Epithelial cell of prostate (primary cell): ENCODE measurements at places on chromosomes 2 and 18.

DNA sequence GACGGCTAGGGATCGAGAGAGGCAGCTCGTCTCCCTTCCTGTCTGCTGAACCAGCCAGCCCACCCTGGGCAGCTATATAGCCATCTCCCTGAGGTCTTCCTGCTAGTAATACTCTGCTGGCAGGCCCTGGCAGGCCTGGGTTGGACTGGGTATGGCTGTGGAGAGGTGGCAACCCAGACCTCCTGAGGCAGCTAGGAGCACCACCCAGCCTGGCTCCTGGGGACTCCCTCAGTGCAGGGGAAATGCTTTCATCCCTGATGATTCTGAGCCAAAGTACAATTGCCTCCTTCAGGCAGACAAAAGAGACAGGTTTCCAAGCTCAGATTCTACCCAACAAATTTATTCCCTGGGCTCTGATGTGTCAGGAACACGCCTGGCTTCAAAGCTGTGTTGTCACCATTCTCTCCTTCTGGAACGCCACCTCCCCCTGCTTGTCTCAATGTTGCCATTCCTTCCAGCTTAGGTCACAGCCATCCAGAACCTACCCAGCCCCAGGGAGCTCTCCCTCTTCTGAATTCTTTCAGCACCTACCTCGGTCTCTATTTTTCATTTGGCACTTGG, 4.7 kb upstream of the DNAJB2 start:
- peak; percentile 78 for DNase-seq

DNA sequence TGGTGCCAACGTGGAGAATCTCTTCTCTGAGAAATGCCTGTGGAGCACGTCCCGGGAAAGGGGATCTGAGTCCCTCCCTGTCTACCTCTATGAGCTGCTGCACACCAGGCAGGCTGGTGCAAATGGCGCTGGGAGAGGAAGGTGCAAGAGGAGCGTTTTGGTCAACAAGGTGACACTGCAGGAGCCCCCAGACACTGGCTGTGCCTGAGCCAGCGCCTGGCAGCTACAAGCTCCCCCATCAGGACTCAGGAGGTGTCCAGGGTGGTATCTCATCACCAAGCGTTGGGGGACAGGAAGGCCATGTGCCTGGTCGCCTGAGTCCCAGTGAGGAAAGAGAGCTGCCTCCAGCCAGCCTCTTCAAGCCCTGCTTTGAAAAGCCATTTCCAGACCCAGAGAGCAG, 173.4 kb downstream of the TNS1 start:
- DNase-seq, result no peak

DNA sequence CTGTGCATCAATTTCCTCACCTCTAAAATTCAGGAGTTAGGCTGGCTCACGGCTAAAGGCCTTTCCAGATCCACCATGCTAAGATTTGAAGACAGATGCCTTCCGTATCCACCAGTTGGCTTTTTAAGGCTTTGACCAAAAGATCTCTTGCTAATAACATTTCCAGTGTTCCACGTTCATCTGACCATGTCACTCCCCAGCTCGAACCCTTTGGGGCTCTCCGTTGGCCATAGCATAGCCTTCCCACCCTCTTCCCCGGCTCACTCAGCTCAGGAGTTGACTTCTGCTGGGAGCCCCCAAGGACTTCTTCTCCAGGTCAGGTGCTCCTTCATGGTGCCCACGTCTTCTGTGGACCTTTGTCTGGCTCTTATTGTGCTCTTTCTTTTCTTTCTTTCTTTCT, 53.3 kb downstream of the MYCN start:
- no peak for DNase-seq

GRCh38 chr2:185475914-185476313, 262.7 kb upstream of the FSIP2 start:
- DNase-seq, result no peak

GRCh38 chr2:120783969-120784372, 48.3 kb downstream of the GLI2 start:
- no peak for DNase-seq

DNA sequence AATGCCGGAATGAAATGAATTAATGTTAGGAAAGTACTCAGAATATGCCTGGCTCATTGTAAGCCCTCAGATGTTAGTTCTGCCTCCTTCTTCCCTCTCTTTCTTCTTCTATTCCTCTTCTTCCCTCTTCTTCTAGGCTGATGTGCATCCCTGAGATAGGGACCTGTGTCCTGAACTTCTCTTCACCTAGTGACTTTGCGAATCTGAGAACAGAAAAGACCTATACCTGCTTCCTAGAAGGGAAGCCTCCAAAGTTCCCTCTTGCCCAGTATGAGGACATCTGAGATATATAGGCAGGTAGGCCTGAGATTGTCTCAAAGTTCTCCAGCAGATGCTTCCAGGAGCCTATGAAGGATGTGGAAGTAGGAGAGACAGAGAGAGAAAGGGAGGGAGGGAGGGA, 8.1 kb upstream of the CYP27A1 start:
- DNase-seq, result no peak

DNA sequence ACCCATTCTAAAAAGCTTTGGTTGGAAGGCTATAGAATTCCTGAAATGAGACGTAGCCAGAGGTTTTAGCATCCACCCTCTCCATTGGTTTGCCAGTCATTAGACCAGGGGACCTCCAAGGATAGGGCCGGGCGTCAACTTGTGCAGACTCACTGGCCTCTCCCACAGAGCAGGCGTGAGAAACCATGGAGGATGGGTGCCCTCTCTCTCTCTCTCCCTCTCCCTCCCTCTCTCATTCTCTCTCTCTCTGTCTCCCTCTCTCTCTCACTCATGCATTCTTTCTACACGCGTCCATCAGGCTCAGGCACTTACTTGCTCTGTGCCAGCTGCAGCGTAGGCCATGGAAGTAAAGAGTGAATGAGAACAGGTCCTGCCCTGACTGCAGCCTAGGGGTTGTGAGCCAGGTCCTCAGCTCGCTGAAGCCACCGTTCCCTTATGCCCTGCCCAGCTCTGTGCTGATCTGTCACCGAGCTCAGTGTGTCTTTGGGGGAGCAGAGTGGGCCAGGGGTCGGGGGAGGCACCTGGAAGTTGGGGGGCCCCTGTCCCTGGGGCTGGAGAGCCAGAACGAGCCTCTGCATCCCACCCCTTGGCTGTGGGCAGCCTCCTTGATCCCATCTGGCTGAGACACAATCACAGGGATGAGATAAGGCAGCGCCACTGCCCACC, 304.4 kb upstream of the HS6ST1 start:
- DNase-seq, result no peak

GRCh38 chr18:45852631-45853030, 27.2 kb downstream of the SIGLEC15 start:
- DNase-seq, result no peak

DNA sequence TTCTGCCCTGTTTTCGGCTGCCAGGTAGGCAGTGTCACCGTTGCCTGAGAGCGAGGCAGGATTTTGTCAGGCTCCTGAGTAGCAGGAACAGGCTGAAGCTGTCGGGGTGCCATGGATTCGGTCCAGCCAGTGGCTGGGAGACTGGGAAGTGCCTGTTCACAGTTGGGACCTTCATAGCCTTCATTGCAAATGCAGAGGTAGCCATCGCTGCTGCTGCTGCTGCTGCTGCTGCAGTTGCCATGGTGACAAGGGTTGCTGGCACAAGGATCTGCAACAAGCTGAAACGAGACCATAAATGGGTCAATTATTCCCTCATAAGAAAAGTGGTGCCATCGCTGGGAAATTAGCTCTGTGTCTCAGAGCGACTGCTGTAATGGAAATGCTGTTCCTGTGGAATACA, 122.7 kb downstream of the DNER start:
- no peak for DNase-seq

DNA sequence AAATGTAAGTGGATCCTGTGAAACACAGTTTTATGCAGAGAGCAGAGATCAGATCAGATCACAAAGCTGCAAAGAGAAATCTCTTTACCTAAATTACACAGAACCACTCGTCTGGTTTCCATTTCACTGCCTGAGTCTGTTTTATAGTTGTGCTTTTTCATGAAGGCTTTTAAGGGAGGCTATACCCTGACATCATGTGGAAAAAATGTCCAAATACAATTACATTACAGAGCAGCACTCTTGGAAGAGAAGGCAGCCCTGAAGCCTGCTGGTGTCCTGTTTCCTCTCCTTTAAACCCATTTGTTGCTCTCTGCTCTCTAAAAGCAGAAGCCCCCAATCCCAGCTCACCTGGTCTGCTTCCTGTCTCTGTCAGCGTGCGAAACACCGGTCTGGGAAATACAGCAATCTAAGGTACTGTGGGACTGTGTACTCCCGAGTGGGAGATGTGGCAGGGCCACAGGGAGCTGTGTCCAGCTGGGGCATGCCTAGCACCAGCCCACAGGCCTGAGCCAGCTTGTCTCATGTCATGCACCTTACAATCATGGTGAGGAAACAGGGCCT, 24.8 kb upstream of the ZFP36L2 start:
- DNase-seq, result no peak

DNA sequence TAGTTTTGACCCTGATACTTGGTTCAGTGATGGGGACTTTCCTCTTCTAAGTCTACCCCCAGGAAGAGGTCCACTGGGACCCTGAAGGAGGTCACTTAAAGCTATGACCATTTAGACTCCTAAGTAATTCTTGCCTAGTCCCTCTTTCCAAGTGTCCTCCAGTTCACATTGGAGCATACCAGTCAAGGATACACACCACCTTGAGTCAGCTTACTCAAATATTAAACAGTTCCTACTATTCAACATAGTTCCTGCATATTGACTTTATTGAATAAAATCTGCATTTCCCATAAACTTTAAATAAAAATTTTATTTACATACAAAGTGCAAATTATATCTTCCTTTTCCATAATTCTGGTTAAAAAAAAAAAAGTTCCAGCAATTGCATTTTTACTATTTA, 36.3 kb downstream of the SLC5A7 start:
- DNase-seq, result no peak

DNA sequence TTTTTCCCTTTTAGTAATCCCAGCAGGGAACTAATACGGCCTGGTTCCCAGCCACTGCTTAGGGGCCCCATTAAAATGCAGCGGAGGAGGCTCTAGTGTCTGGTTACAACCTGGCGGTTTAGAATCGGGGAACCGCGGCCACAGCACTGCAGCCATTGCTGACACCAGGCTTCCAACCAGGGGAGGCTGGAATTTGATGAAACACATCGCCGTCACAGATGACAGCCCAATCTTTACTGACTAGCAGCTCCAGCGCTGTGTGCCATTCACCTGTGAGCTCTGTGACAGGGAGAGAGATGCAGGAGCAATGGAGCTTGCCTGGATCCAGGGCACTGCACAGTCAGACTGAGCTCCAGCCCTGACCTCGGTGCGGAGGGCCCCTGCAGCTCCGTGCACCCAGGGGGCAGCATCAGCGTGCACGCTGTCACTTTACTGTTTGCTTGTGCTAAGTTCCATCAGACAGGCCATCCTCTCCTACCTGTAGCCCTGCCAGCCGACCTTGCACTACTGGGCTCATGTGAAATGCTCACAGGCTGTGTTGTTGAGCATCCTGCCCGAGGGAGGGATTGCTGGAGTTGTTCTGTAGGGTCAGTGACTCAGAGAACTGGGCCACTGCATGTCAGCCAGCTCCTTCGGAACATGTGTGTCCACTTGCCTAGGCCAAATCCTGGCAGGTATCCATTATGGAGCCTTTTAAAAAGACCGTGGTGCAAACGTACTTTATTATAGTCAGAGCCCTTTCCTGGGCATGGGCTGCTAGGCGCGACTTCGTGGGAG, 203.5 kb downstream of the SEPTIN10 start:
- DNase-seq, result no peak

GRCh38 chr2:170396799-170397459, 219.0 kb downstream of the MYO3B start:
- no peak for DNase-seq

- no peak for DNase-seq
Measured at GRCh38 chr2:158487419-158487818, 30.7 kb downstream of the PKP4 start.

DNA sequence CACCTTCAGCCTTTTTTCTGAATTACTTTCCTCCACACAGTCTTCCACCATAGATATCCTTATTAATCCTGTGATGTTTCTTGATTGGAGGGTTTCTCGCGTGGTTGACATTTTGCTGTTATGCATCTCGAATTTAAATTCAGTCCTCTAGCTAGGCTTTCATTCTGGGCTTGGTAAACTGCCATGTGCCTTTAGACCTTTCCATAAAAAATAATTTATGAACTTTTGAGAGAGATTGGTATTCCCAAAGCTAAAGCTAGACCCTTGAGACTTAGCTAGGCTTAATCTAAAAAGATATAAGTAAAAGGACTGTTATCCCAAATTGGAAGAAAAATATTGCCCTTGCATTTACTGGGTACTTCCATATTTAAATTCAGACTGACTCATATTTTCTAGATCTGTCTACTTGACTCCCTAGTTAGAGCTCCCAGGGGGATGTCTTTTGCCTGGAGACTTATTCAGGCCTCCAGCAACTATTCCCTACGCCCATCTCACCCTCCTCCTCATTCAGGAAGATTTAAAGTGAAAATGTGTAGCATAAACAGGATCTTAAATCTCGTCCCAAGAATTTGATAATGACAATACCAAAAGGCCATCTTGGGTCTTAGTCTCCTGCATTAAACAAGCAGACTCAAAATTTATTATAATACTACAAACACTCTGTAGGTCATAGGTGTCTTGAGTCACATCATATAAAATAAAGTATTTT, 60.3 kb downstream of the KIAA2012 start:
- no peak for DNase-seq

GRCh38 chr2:76998704-76999103, 523.5 kb downstream of the LRRTM4 start:
- DNase-seq, result no peak

DNA sequence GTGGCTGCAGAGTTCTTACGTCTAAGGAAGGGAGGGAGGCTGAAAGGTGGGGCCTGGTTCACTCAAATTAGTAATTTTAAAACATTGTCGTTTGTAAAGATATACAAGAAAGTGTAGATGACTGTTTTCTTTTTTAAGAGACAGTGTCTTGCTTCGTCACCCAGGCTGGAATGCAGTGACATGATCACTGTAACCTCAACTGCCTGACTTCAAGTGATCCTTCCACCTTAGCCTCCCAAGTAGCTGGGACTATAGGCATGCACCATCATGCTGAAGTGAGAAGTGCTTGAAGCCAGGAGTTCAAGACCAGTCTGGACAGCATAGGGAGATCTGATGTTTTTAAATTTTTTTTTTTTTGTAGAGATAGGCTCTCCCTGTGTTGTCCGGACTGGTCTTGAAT, 52.9 kb downstream of the HNRNPLL start:
- no peak for DNase-seq

GRCh38 chr2:121888189-121888557, 132.7 kb downstream of the TSN start:
- DNase-seq, result peak; percentile 20
